ENCODE measurements at places on chromosomes 7 and 10.

DNA sequence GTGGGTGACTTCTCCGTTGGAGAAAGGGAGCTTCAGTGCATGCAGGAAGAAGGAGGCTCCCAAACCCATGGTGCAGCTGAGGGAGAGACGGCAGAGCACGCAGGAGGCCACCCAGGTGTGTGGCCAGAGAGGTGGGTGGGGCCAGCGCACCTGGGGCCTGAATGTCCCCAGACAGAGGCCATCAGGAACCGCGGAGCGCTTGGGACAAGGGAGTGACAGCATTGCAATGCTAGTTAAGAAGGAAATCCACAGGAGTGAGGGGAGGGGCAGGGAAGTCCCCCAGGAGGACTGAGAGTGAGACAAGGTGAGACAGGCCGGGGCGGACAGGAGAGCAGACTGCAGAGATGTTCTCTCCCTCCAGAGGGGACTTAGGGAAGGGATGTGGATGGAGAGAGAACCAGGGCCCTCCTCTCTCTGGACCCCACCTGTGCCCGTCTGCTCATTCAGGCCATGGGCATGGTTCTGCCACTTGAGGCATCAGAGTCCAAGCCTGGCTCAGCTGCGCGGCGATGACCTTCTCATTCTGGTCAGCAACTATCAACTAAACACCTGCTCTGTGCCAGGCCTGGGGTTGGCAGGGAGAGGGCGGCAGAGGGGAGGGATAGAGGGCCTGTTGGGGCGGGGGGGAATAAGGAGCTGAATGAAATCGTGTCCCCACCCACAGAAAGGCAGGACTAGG lies 69.4 kb upstream of the COL13A1 start:
- DNase-seq: no peak

DNA sequence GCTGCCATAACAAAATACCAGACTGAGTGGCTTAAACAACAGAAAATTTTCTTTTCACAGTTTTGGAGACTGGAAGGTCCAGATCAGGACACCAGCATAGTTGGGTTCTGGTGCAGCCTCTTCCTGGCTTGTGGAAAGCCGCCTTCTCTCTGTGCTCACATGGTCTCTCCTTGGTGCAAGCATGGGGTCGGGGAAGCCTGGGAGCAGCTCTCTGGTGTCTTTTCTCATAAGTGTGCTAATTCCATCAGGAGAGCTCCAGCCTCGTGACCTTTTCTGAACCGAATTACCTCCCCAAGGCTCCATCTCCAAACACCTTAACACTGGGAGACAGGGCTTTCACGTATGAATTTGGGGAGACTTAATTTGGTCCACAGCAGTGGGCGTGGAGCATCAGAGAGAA lies 4.8 kb upstream of the GTPBP4 start:
- no peak for DNase-seq

GRCh38 chr7:105675934-105676371 lies 94.7 kb upstream of the EFCAB10 start:
- DNase-seq: no peak

- no peak for DNase-seq
These were observed 158.2 kb downstream of the WNT2 start for GRCh38 chr7:117164620-117165019.

GRCh38 chr7:113840954-113841353 lies 77.9 kb downstream of the PPP1R3A start:
- no peak for DNase-seq

Data from T1000 (cell line).